H7 (cell line): ENCODE measurements at places on chromosomes 16 and 17. TPM values are rescaled to one million over a fixed set of nuclear protein-coding genes. Genes with fewer than 3 reads are reported as not detected.

NPIPA3 gene
- total RNA-seq = 0.70 and 1.1 TPM in 2 replicates

TRPV3 gene
- 0.69 and 2.5 TPM in 2 replicates for total RNA-seq

GRCh38 chr17:14428648-14429029, 127.8 kb downstream of the HS3ST3B1 start:
- DNase-seq = peak; percentile 16

GRCh38 chr17:60333628-60334031, 58.3 kb downstream of the USP32 start:
- no peak for DNase-seq

GRCh38 chr17:73210002-73210678, 17.3 kb downstream of the COG1 start:
- peak; percentile 79 for DNase-seq

DNA sequence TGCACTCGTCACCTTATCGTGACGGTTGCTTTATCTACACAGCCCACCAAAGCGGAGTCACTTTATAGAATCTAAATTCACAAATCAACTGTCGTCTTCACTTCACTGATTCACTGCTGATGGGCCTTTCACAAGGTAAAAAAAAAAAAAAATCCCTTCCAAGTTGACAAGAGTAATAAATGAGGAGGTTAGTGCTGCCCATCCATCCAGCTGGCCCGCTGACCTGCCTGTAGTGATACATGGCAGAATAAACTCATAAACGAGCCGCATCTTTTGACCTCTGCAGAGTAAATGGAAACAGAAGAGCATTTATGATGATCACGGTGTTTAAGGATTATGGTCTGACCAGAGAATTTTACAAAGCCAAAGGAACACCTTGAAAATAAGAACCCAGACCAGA, 227.3 kb upstream of the IRX5 start:
- no peak for DNase-seq

DNA sequence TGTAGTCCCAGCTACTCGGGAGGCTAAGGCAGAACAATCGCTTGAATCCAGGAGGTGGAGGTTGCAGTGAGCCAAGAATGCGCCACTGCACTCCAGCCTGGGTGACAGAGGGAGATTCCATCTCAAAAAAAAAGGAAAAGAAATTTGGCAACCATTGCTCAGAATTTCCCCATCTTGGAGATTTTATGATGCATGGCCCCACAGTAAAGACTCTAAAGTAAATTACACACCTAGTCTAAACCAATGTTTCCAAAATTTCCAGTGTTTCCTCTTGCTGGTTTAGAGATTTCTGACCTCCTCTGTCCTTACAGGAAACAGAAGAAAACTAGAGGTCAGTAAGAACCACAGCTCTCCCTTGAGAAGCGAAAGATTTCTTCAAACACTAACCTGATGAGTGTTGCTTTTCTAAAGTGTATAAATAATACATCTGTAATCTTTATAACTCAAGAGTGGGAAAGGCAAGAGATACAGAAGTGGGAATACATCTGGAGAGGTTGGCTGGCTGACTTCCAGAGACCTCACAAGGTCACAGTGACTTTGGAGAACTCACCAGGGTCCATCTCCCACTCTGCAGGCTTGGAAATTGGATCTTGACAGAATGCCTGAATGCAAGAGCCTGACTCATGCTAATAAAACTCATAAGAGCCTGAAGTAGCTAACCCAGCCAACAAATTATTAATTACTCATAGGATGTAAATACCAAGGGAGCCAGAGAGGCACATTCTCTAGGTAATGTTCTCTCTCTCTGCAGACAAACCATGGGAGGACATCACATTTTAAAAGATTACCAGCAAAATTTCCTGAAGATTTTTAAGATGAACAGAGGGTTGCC, 8.8 kb downstream of the ADAT1 start:
- DNase-seq = no peak

DNA sequence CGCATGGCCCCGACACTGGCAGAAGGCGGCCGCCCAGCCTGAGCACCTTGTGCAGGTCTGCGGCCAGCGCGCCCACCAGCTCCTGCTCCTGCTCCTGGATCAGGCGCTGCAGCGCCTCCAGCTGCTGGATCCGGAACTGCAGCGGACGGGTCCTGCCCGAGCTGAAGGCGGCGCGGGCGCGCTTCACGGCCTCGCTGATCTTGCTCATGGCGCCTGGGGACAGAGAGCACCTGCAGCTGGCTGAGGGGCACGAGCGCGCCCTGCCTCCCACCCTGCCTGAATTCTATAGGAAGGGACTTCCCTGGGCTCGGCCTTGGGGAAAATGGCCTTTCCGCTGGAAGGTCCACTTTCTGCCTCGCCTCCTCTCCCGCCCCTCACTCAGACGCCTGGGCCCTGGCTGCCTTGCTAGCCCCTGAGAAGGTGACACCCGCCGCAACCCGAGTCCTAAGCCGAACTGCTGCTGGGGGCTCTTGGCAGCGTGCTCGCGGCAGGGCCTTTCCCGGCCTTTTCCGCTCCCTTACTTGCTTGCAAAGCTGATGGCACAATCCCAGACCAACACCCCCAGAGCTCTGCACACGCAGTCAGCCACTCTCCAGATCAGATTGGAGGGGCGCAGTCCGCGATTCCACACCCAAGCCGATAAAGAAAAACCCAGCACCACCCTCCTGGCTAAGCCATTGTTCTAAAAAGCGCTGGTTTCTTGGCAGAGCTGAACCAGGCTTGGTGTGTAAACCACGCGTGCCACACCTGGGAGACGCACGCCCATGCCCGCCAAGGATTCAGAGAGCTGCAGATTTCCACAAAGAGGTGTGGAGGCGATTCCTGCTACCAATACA, 3.0 kb downstream of the ALDH3A1 start:
- DNase-seq = peak; percentile 96

DNA sequence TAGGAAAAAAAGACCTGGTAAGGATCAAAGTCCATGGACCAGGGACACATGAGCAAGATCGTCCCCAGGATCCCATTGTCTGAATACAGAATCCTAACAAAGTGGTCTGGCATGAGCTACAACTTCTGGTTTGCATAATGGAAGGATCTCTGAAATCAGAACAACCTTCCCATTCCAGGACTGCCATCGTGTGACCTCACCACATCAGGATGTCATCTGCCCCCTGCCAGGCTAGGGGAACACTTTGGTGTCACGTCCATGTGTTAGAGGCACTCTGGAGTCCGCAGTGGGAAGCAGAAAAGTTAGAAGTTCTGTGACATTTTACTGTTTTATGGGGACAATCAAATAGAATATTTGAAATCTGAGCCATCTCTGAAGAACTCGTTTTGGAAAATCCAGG, 160.7 kb downstream of the RGS9 start:
- DNase-seq = no peak

GRCh38 chr17:71546419-71546818, 574.4 kb upstream of the SOX9 start:
- no peak for DNase-seq
